ENCODE measurements at places on chromosomes 6 and 20.
A peak's percentile ranks its signal among the peaks of the same experiment; 100 is the strongest.

DNA sequence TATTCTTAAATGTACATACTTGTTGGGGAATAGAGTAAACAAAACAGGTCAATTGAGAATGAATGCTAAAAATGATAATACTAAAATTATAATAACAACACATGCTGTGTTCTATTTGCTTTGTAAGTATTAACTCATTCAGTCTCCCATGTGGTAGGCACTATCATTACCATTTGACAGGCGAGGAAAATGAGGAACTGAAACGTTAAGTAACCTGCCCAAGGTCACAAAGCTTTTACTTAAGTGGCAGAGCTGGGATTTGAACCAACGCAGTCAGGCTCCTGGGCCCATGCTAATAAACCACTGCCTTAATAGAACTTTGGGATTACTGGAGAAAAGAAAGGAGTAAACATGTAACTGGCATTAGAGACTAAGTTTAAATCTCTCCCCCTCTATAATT is 3.8 kb downstream of the NSFL1C start:
- no peak for DNase-seq

DNA sequence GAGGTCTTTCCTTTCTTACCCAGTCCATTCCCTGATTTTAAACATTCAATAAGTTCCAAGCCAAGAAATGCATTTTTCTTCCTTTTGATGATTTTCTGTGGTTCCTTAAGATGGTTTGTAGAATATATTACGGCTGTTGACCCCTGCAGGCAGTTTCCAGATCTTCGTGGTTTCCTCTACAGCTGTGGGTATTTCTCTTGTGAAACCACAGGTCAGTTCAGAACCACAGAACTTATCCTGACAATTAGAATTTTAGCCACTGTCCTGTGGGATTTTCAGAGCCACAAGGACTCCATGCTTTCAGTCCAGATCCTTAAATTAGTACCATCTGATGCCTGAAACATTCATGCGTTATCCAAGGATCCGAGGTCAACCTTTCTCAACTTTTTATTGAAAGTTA is 29.7 kb upstream of the EXOC2 start:
- peak; percentile 26 for DNase-seq

GRCh38 chr6:157677235-157677634 is 145.8 kb upstream of the SNX9 start:
- no peak for DNase-seq

- DNase-seq = peak; percentile 80
Measured at GRCh38 chr20:48827855-48828733, at the start of gene PREX1. TSS of gene PREX1 (minus strand) at chr20:48827999. CDS start at chr20:48827860, 139 bp downstream.

All from SK-MEL-5 (cell line).